Mucosa of gallbladder (tissue), 1 donor: ENCODE measurements at places on chromosomes 1 and 21. TPM values are rescaled to one million over a fixed set of nuclear protein-coding genes. Genes with fewer than 3 reads are reported as not detected.

NBPF4 gene
- total RNA-seq: not detected

ILDR2 gene
- 2.0 TPM for total RNA-seq

TSNAX gene
- total RNA-seq: 31.7 TPM

RAB25 gene
- total RNA-seq: 103 TPM

GRCh38 chr1:29461115-29461739 lies 224.9 kb downstream of the PTPRU start:
- no peak for DNase-seq

KIF21B gene
- 4.9 TPM for total RNA-seq

YIPF1 gene
- 37.1 TPM for total RNA-seq

C1orf87 gene
- total RNA-seq: not detected
